Neuronal stem cell (in vitro differentiated cells): ENCODE measurements at places on chromosomes 13 and 19.
A peak's percentile ranks its signal among the peaks of the same experiment; 100 is the strongest.

GRCh38 chr19:56905631-56906150 is 65.2 kb upstream of the PEG3 start:
- no peak for DNase-seq

DNA sequence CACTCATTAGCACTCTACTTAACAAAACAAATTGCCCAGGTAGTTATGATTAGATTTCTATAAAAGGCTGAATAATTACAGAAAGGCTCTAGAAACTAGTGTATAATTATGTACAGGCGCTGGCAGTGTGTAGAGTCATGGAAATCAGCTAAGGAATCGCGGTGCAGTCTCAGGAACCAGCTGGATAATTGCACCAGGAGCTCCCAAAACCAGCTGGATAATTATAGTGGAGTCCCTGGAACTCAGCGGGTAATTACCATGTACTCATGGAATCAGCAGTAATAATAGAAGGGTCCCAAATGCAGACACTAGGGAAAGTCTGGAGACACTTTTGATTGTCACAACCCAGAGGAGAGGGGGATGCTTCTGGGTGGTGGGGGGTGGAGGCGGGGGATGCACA is 23.2 kb upstream of the TTYH1 start:
- DNase-seq = no peak

- DNase-seq = no peak
Measured at GRCh38 chr19:4376028-4376670, 24.2 kb downstream of the SH3GL1 start.

GRCh38 chr19:23542562-23542961 is 144.4 kb downstream of the ZNF675 start:
- DNase-seq = no peak

- no peak for DNase-seq
Measured at GRCh38 chr13:52048516-52048915, 24.0 kb downstream of the UTP14C start.

- no peak for DNase-seq
Measured at GRCh38 chr13:94329754-94330551, 149.5 kb downstream of the DCT start.

DNA sequence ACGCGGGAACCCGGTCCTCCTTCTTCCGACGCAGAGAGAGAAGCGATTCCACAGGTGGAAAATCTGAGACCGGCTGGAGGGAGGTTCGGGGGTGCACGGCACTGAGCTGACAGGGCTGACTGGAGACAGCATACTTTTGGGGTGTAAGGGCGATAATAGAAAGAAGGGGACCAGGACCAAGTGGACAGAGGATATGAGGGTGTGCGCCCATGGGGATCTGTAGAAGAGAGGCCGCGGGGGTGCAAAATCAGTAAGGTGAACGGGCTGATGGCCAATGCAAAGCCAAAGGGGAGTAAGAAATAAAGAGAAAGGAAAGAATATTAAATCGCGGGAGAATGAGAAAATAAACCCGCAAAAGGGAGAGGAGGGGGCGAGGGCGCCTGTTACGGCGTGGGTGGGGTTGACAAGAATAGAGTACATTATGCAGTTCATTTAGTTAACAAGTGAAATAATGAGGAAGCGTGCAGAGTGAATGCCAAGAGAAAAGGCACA is 336 bp upstream of the GSX1 start:
- DNase-seq = no peak

- no peak for DNase-seq
Measured at GRCh38 chr19:48928164-48929025, 5.1 kb upstream of the DHDH start.

- no peak for DNase-seq
Measured at GRCh38 chr13:113815151-113816058, 48.5 kb downstream of the GAS6 start.

- peak; percentile 77 for DNase-seq
Measured at GRCh38 chr13:62357887-62358645, 942.4 kb upstream of the PCDH20 start.

- no peak for DNase-seq
Measured at GRCh38 chr19:20273376-20273775, 106.4 kb downstream of the ZNF486 start.

GRCh38 chr19:8017808-8018207 is 12.4 kb upstream of the ELAVL1 start:
- DNase-seq = no peak

DNA sequence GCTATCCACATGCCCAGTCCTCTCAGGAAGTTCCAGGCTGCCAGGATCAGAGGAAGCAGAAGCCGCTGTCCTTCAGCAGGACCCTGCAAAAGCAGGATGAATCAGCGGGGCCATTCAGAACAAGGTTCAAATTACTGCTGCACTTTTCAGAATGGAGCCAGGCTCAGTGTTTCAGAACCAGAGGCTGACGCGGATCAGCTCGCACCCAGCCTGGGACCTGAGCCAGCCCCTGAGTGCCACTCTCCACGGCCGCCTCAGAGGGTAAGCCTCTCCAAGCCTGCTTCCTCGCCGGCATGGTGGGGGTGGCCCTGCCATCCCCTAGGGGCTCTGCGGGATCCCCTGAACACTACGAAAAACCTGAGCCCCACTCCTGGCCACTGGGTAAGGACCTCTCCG is 24.7 kb downstream of the RASA3 start:
- no peak for DNase-seq

DNA sequence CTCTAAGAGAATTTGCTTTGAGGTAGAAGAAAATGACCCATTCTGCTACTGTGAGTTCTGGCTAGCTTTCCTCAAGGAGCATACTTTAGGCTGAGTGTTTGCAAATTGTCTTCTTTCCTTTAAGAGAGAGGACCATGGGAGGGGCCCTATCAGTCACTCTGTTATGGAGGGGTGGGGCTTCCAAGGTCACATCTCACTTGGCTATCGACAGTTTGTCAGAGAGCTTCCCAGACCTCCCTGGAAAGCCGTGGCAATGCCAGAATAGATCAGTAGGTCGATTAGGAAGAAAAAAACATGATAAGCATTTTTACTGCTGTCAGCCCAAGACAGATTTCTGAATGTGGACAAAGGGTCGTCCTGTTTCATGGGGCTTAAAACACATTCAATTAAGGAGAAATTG is 93.3 kb downstream of the OXGR1 start:
- DNase-seq = no peak

DNA sequence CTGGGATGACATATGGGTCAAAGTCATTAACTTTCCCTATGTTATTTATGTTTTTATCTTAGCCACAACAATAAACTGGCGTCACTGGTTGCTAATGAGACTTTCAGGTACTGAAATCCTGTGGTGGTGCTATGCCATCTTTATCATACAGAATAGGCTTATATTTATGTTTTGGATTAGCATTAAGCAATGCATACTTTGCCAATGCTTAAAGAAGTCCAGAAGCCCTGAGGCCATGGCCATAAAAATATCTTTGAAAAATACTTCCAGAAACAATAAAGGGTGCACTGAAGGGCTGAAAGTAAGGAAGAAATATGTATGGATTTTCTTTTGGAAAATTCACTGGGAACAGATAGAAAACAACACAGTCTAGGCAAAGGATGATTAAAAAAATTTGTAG is 304.6 kb upstream of the SLC10A2 start:
- no peak for DNase-seq

DNA sequence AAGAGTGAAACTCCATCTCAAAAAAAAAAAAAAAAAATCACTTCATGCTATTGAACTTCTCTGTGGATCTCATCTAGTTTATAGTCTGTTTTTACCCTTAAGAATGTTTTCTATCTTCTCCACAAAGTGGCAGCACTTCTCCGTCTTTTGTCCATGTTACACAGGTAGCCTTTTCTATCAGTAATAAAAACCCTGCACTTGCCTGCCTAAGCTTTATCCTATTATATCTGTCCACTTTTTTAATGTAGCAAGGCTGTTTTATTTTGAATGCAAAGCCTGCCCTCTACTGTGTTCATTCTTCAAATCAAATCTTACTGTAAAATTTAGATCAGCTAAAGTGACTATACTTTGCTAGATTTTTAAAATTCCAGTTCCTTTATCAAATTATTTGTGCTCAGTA is 124.0 kb downstream of the STOML3 start:
- no peak for DNase-seq

- DNase-seq = no peak
Measured at GRCh38 chr19:28929006-28929405, 283.9 kb downstream of the UQCRFS1 start.

DNA sequence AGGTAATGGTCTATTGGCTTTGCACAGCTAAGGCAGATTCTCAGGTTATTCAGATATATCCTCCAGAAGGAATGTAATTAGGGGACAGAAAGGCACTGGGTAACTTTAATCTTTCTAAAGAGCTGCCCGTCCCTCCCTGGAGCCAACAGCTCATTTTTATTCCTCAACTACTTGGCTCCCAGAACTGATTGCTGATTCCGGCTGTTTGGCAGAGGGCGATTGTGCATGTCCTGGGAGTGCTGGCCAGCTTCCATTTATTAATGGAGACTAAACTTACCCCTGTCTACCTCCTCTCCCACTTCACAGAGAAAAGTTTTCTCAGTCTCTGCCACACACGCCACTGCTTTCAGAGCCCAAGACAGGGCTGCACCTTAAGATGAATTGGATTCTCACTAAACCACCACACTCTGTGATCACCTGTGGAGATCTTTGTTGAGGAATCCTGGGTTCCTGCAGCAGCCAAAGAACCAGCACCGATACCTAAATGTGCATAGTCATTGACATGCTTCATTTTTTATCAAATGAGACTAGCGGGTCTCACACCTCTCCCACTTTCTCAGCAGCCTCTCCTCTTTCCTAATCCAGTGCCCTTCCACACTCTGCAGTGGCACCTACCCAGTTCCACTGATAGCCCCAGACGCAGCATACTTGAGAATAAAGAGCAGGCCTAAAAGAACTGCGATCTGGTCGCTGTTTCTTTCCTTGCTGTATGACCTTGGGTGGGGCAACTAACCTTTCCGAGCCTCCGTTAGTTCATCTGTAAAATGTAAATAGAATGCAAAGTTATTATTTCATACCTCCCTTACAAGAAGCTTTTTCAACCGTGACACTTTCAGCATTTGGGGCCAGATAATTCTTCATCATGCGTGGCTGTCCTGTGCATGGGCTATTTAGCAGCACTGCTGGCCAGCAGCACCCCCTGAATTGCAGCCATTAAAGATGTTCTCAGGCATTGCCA is 648.7 kb downstream of the UQCRFS1 start:
- DNase-seq = no peak

- peak; percentile 84 for DNase-seq
Measured at GRCh38 chr19:43519436-43520088, 7.4 kb downstream of the ETHE1 start.

- no peak for DNase-seq
Measured at GRCh38 chr19:35901055-35901644, 810 bp upstream of the NFKBID start.

DNA sequence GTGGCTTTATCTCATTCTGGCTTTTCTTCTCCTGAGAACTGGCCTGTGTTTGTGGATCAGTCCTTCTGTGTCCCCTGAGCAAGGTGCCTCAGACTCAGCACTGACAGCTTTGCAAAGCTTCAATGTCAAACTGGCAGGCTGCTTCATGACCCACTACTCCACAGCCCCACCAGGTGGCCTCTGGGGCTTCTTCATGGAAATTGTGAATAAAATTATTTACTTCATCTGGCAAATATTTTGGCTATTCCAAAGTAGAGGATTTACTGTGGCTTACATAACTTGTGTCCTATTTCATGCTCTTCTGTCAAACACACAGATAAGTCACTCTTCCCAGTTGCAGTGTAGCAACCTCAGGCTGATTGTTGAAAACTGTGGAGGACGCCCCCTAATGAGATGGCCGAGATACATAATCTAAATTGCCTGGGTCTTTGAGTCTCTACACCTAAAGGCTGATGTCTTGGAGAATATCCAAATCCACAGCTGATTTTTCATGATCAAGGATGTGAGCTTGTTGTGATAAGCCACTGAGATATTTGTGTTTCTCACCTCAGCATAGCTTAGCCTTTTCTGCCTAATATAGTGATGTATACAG is 721.9 kb upstream of the SLC10A2 start:
- DNase-seq = no peak

GRCh38 chr13:107124129-107124718 is 556.3 kb upstream of the ARGLU1 start:
- peak; percentile 37 for DNase-seq

DNA sequence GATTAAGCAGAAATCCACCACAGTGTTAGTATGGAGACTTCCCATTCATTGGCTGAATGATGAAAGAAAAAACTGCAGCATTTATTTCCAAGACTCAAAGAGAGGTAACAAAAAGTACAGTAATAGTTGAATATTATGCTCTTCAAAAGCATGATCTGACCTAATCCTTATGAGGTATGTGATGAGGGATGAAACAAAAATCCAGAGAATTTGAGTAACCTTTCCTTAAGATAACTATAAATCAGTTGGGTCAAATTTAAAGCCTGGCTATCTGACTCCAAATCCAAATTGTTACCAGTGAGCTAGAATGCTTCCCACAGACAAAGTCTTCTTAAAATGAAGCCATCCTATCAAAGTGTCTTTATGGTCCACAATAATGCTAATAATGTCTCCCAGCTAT is 38.1 kb downstream of the NUFIP1 start:
- DNase-seq = no peak

DNA sequence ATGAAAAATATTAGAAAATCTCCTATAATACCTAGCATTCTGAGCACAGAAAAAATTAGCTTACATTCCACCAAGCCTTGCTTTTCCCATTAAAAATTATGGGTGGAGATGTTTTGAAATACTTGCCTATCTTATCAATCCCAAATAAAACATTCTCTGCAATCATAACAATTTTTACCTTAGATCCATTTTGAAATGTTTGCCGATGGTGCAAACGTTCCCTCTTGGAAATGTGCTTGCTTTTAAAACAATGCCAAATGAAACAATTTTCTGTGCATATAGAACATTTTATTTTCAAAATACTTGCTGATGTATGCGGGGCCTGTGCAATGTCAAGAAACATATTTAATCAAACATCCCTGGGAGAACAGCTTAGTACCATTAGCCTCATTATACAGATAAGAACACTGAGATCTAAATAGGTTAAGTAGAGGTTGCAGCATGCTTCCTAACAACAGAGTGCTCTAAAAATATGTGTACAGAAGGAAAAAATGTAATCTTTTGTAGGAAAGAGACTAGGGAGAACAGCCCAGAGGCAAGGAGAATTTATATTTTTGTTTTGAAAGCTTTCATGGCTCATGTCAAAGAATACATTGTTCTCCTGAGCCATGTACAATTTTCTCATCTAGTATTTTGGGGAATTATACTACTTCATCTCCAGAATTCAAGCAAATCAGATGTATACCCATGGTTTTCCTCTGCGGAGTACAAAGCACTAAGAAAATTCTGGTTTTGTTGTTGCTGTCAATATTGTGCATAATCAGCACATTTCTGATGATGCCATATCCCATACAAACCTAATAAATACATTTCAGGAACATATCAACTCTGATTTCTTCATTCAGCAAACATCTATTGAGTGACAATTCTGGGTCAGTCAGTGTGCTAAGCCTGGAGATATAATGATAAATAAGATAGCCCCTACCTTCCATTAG is 25.9 kb upstream of the FNDC3A start:
- no peak for DNase-seq
